ENCODE measurements at places on chromosomes 11 and 22. TPM values are rescaled to one million over a fixed set of nuclear protein-coding genes. Genes with fewer than 3 reads are reported as not detected.

PGA5 gene
- total RNA-seq: not detected

APOA4 gene
- not detected for total RNA-seq

KCNQ1 gene
- 0.24 TPM for total RNA-seq

SUSD2 gene
- 54.2 TPM for total RNA-seq

MS4A12 gene
- not detected for total RNA-seq

TENM4 gene
- 0.01 TPM for total RNA-seq

Data from A549 treated with CpdA at 1 μM for 4 hours (cell line).